ENCODE measurements at places on chromosomes 1 and 21.

DNA sequence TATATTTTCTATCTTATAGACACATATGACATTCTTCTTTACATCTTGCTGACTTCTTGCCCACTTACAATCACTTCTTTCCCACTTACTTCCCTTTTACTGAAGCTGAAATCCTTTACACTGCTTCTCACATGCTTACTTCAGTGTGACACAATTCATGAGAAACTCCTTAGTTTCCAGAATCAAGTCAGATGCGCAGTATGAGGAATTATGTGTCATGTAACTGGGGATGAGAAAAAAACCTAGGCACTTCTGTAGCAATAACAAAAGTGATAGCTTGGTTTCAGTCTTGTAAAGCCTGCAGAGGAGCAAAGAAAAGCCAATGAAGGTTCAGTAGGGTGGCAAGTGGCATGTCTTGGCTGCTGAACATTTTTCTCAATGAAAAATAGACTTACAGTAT is 566.2 kb upstream of the RGS18 start:
- DNase-seq = no peak

- no peak for DNase-seq
Measured at GRCh38 chr1:1385931-1386330, 10.9 kb upstream of the AURKAIP1 start.

DNA sequence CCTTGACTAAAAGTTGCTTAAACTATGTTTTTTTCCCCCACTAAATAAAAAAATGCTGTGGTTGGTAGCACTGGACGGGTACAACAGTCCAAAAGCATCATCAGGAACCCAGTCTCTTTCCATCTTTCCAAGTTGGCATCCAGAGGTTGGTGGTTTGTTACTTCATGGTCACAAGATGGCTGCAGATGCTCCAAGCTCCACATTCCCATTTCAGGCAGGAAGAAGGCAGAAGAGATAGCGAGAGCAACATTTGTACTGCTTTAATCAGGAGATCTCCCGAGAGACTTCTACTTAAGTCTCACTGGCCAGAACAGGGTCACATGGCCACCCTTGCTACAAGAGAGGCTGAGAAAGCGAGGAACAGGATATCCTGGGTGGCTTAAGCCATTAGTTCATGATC is 230.2 kb downstream of the KAZN start:
- no peak for DNase-seq

DNA sequence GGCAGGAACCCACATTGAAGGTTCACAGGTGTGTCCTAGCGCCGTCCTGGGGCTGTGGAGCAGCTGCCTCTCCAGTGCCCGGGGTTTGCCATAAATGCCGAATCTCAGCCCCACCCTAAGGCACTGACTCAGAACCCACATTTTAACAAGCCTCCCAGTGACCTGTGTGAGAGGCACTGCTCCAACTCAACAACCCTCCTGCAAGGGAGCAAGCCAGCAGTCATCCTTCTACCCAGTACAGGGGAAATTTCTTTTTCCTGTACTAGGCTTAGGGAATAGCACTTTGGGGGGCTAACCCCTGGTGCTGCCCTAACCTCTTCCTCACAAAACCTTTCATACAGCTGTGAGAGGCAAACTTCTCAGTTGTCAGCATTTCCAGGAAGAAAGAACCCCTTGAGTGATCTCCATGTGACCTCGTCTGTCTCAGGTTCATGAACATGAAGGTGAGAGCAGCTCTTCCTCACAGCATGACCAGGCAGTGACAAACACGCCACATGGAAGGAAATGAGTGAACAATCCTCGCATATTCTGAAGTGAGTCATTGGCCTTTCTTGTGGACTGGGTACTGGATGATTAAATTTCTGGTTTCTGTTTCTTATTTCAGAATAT is 11.4 kb upstream of the BCAR3 start:
- no peak for DNase-seq

DNA sequence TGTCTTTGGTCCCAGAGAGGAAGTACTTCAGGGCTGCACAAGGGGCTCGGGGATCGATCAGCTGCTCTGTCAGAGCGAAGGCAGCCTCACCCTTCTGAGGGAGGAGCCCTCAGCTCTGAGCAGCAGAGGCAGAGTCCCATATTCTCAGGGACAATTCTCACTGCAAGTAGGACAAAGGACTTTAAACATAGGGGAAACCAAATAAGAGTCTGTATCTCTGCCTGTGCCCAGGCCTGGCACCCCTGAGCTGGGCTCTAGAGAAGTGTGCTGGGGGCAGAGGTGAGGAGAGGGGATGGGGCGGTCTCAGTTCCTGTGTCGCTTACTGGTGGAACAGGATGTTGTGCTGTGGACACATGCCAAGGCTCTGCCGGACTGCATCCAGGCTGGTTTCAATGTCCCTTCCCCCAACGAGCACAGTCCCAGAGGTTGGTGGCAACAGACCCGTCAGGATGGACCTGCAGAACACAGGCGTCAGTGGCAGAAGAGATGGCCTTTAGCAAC is 76.6 kb downstream of the ABCA4 start:
- DNase-seq = no peak

GRCh38 chr1:115651391-115651790 is 9.6 kb downstream of the VANGL1 start:
- DNase-seq = no peak

DNA sequence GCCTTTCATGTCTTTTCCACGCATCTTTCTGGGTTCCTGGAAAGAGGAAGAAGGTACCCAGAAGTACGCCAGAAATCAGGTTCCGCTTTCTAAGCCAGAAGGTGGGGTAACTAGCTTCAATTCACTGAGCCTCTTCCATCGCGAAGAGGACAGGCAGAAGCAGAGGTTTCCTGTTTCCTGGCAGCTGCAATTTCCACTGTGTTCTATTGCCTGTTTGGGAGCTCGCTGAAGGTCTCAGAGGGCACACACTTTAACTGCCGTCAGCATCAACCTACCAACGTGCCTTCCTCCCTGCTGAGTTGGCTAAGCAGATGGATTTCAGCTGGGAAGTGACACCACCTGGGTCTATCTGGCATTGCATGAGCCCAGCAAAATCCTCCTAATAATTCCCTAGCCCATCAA is 10.0 kb downstream of the NCF2 start:
- peak; percentile 38 for DNase-seq

DNA sequence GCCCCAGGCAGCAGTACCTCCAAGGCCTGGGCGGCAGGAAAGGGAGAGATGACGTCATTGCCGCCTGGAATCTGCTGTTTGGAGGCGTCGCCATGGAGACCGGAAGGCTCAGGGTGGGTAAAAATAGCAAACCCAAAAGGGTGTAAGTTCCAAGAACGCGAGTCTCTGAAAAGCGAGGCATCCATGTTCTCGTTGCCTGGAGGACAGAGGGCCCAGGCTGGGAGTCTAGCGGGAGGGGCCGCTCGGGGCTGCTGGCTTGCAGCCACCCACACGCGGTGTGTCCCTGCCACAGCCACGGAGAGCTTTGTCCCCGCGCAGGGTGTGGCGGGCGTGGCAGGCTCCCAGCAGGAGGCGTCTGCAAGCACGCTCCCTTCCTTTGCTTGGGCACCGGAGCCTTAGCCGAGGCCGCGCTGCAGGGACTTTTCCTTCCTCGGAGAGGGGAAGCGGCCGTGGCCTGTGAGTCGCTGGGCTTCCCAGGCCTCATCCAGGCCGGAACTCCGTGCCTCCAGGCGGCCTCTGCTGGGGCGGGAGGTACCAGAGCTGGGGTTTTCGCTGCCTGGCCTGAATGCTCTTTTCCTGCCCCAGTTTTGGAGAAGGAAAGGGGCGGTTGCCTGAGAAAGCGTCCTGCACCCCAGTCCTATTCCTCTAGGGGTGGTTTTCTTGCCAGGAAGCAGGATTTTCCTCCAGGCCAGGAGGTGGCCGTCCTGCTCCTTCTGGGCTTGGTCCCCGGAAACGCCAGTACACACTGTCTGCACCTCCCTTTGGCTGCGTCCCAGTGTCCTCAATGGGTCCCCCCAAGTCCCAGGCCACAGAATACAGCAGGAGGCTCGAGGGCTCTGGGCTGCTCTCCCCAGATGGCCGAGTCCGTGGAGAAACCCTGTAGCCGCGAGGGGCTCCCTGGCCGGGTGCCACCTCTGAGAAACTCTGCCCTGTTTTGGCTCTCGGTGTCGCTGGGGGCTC is 15.3 kb upstream of the SKI start:
- DNase-seq = peak; percentile 87

- DNase-seq = no peak
Measured at GRCh38 chr1:232673256-232673655, 43.3 kb upstream of the SIPA1L2 start.

DNA sequence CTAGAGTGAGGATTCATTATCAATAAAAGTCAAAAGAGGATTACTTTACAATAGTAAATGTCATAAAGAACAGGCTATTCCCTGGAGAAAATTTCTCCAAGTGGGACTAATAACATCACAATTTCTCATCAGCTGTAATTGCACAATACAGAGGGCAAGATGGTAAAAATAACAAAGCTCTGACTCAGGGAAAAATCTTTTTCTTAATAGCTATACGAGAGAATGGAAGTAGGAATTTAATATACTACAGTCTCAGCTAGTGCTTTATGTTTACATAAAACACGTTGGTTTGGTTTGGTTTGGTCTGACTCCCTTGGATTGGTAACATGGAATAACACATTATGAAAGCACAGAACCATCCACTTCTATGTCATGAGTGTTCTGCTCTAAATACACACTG is 397.6 kb downstream of the LRRIQ3 start:
- DNase-seq = no peak

DNA sequence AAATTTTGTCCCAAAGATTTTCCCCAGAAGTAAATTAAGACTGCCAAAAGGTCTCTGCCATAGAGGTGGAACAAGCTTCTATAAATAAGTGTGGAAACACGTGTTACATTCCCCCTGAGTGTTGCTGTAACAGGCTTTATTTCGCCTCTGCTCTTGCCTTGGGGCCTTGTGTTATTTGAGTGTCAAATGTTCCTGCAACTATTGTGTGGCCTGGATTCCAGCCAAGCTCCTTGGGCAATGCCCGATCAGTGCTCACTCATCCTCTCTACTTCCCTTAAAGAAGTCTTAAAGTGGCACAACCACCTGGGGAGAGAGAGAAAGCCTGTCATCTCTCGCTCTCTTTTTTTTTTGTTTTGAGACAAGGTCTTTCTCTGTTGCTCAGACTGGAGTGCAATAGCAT is 156.7 kb downstream of the NR5A2 start:
- no peak for DNase-seq

- DNase-seq = no peak
Measured at GRCh38 chr1:206716870-206717673, 32.4 kb downstream of the MAPKAPK2 start.

DNA sequence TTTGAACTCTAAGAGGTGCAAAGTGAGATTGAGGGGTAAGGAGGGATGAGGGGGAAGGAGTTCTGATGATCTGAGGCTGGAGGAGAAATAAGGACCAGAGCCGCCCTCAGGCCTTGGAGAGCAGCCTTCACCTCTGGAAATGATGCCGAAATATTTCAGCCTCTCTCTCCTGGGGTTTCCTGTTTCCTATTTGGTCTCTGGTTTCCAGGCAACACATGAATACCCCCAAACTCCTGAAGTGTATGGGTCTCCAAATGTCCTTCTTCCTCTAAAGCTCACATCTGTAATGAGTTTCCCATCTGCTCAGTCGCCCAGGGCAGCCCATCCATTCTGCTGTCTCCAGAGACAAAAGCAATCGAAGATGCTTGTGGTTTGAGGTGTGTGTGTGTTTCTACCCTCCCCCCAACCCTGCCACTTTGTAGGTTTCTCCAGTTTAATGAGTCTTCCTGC is 52.0 kb upstream of the FAM20B start:
- no peak for DNase-seq

DNA sequence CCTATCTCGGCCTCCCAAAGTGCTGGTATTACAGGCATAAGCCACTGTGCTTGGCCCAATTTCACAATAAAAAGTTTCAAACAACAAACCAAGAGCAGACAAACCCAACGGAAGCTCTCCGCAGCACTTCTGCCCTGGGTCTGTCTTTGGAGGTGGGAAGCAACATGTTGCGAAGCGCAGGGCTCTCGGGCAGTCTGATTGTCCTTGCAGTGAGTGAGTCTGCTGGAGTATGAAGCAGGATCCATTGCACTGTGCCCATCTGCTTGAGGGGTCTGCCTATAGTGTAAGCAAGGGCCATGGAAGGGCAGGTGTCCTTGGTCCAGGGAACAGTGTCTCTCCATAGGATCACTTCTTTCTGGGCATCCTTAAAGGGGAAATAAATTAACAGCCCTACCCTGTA is 14.6 kb upstream of the PARP1 start:
- DNase-seq = no peak

DNA sequence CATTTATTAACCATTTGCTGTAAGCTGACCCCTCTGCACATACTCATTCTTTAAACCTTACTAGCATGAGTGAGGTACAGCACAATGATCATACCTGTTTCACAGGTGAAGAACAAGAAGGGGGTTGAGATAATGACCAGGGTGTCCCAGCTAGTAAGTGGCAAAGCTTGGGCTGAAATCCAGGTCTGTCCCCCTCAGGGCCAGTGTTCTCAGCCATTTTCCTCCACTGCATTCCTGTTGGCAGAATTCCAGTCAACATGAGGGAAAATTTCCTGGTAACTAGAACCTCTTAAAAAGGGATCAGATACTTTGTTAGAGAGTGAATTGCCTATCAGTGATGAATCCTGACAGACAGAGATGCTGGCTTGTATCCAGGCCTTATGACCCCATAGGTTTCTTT is 48.1 kb downstream of the SPATA46 start:
- no peak for DNase-seq

GRCh38 chr1:187744665-187745064 is 915.9 kb downstream of the PLA2G4A start:
- DNase-seq = no peak

DNA sequence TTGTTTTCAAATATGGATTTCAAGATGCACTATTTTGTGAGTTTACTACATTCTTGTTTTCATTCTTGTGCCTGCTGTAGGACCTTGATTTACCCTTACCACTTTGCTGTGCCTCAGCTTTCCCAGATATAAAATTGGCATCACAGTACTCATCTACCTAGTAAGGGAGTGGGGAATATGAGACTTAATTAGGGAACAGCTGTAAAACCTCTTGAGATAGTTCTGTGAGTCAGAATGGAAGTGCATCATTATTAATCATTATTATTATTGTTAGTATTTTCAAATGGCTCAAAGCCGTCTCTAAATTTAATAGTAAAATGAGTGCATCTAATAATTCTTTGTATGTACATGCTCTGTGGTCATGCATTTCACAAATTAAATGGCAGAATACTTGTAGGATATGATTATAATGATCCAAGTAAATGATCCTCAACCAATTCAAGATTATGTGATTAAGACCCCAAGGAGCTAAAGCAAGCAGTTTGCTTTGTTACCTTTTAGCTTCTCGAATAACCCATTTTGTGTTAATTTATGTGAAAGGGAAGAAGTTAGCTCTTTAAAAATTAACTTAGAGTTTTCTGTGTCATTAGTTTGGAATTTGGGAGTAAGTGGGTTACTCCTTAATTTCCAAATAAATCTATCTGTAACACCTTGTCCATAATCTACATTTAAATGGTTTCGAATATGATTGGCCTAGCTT is 155.4 kb downstream of the NFIA start:
- no peak for DNase-seq
